ENCODE measurements at places on chromosomes 6 and 20.

- peak; percentile 68 for DNase-seq
Measured at GRCh38 chr6:35569011-35569461, 56.3 kb upstream of the TULP1 start.

- DNase-seq = no peak
Measured at GRCh38 chr6:165025040-165025439, 284.4 kb downstream of the C6orf118 start.

DNA sequence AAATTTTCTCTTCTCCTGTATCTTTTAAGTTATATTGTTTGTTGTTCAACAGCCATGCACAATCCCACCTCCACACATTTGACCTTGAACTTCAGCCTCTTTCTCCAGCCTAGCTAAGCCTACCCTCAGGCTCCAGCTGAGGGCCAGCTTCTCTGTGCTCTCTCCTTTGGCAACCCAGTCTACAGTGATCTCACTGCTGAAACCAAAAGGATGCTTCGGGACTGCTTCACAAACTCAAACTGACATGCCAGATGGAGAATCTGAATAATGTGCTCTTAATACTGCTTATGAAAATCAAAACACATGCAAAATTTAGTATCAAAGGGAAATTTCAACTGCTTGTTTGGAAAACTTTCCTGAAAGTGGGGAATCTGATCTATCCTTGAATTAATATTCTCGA is 16.1 kb upstream of the RIN2 start:
- no peak for DNase-seq

GRCh38 chr6:36912586-36912985 is 26.8 kb downstream of the C6orf89 start:
- DNase-seq = peak; percentile 81

GRCh38 chr6:37487591-37488380 is 11.9 kb downstream of the CCDC167 start:
- no peak for DNase-seq

DNA sequence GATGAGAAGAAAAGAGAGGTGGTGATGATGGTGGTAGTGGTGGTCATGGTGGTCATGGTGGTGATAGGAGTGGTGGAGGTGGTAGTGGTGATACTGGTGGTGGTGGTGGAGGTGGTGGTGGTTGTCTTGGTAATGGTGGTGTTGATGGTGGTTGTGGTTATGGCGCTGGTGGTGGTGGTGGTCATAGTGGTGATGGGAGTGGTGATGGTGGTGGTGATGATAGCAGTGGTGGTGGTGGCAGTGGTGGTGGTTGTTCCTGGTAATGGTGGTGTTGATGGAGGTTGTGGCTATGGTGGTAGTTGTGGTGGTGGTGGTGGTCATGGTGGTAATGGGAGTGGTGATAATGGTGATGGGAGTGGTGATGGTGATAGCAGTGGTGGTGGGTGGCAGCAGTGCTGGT is 36.8 kb downstream of the HAO1 start:
- no peak for DNase-seq

GRCh38 chr6:135379647-135380046 is 117.9 kb downstream of the AHI1 start:
- no peak for DNase-seq

GRCh38 chr6:167819576-167819975 is 7.1 kb upstream of the AFDN start:
- DNase-seq = no peak

DNA sequence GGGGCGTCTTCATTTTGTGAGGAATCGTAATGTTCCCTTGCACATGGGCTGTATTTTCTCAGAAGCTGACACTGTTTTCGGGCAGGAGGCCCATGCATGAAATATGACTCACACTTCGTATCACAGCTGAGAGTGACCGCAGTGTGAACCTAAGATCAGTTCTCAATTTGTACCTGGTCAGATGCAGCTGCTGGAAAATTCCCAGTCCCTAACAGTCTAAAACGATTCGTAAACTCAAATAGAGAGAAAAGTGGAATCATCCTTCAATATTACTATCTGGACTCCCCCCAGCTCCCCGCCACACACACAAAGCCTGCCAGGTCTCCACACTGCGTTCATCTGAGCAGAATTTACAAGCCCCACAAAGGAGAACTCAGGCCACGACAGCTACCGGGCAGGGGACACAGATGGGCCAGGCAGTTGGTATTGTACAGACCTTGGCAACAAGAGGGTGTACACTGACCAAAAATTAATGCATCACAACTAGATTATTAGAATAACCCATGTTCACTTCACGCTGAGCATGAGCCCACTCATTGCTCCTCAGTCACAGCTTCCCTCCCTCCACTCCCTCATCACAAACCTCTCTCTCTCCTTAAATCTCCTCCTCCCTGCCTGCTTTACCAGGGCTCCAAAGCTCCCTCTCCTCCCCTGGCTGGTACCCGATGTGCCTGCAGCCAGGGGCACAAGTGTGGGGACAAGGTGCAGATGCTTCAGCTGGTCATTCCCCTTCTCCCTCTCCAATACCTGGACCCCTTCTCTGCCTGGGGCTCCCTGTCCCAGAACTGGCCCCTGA is 488.4 kb downstream of the PREX1 start:
- DNase-seq = no peak

- no peak for DNase-seq
Measured at GRCh38 chr6:166393535-166393823, 10.7 kb upstream of the MPC1 start.

GRCh38 chr20:56359212-56360132 is 698 bp downstream of the FAM210B start:
- peak; percentile 30 for DNase-seq

GRCh38 chr6:114068116-114068515 is 97.2 kb upstream of the HDAC2 start:
- no peak for DNase-seq

DNA sequence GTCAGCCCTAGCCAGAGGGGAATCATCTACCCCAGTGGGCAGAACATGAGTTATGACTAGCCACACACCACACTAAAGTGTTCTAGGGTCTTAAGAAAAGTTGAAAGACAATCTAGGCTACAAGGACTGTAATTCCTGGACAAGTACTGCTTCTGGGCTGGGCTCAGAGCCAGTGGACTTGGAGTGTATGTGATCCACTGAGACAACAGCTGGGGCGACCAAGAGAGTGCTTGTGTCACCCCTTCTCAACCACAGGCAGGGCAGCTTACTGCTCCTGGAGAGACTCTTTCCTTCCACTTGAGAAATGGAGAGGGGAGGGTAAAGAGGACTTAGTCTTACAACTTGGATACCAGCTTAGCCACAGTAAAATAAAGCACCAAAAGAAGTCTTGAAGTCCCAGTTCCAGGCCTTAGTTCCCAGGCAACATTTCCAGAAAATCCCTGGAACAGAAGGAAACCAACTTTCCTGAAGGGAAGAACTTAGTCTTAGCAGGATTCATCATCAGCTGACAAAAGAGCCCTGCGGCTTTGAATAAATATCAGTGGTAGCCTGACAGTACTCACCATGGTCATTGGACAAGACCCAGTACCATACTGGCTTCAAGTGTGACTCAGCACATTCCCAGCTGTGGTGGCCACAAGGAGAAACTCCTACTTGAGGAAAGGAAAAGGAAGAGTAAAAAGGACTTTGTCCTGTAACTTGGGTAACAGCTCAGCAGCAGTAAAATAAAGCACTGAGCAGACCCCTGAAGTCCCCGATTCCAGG is 355.1 kb upstream of the ADGRB3 start:
- DNase-seq = no peak

GRCh38 chr20:38192323-38192885 is 27.3 kb upstream of the TGM2 start:
- DNase-seq = no peak

- DNase-seq = no peak
Measured at GRCh38 chr20:60581606-60582115, 623.4 kb downstream of the CDH26 start.

GRCh38 chr6:127566651-127567050 is 10.3 kb upstream of the C6orf58 start:
- DNase-seq = no peak

- DNase-seq = no peak
Measured at GRCh38 chr20:34990231-34990630, 34.6 kb downstream of the MYH7B start.

DNA sequence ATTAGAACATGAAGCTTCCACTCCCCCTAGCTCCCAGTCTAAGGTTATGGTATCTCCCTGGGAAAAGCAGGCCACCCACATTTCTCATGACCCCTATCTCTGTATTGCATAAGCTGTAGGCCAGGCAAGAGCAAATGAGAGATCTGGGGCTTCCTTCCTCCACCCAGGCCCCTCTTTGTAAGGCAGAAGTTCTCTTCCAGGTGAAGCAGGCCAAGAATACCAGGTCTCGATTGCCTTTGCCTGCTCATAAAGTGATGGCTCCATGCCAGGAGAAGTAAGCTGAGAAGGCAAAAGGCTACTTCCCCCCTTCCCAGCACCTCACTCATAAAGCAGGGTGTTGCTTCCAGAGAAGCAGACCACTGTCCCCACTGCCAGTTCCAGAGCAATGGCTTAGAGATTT is 144.1 kb upstream of the KCNK16 start:
- DNase-seq = no peak

DNA sequence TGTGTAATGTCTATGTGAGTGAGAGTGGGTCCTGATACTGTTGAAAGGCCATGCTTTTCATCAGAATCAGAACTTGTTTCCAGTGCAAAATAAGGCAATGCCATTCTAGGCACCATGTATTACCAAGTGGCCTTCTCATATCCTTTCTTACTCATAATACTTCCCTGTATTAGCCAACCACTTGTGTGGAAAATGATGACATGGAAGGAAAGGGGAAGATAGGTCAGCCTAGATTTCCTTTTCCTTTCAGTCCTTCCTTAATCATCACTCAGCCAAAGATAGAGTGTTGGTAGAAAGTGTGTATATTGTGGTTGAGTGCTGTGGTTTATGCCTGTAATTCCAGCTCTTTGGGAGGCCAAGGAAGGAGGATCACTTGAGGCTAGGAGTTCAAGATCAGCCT is 158.6 kb upstream of the PREP start:
- DNase-seq = no peak

GRCh38 chr6:1538810-1539478 is 70.8 kb upstream of the FOXC1 start:
- DNase-seq = no peak

DNA sequence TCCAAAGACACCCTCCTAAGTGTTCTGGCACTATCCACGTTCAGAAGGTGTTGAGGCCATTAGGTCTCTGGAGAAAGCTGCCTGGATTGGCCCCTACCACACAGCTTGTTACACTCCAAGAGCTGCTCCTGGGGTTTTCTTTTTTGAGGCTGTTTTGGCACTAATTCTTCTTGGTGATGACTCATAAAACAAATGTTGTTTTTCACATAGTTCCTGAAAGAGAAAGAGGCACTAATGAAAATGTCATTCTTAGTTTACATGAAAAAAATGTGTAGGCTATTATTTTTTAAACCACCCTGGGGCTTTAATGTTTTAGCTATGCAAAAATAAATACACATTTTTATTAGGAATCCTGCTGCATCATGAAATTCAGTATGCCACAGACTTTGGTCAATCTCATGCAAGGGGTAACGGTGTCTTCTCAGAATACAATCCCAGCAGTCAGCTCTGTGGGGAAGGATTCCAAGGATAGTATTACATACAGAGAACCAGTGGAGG is 38.1 kb downstream of the TBPL1 start:
- no peak for DNase-seq

DNA sequence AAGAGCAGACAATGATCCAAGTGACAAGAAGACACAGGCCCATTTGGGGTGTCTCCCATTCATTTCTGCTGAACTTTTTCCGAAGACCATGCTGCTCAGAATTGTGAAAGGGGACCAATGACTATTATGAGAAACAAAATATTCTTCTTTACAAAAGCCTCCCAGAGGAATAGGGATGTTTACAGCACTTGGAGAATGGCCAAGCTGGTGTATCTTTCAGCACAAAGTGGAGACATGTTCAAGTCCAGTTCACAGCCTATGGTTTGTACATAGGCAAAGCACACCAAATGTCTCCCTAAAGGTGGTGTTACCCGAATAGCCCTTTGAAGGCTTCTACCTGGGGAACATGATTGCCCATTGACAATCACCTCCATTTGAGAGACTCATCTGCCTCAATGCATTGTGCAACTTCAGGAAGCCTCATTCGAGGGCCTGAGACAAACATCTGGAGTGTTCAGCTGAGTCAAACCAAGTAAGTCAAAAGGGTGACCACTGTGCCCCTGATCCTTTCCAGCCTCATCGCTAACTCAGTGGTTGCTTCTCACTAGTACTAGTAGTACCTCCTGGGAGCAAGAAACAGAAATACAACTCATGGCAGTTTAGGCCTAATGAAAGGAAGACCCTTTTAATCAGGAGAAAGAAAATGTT is 451.0 kb upstream of the MARCKS start:
- DNase-seq = no peak

DNA sequence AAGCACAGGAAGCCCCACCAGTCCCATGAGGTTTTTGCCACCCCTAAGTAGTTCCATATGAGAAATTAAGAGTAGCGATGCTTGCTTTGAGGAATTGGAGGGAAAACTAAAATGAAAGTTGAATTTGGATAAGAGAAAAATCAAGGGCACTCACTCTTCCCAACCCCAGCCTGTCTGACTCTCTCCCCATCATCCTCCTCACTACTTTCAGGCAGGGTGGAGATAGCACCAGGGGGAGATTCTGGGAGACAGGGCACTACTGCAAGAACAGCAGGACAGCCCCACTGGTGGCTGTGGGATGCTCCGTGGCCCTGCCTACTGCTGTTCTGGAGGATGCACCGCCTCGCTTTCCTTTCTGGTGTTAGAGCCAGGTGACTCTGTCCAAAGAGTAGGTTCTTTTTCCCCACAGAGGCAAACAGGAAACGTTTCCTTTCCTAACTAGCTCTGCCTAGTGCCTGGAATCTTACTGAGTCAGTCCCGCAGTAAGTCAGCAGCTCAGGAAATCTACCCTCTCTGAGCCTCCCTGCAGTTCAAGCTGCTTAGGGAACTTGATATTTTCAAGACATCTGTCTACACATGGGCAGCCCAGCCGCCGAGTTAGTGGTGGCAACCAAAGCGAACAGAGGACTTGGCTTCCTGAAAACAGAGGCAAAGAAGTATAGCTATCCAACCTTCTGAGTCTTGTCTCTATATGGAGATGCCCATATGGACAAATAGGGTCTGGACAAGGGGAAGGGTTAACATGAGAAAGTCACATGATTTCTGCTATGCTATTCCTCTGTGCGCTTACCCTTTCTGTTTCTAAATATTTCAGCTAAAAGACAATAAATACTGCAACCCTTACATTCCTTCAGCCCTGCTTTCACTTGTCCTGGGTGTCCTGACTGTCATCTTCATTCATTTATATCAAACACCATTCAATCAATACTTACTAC is 11.4 kb downstream of the HLA-E start:
- no peak for DNase-seq

GRCh38 chr6:19205076-19205475 is 632.1 kb upstream of the ID4 start:
- no peak for DNase-seq

GRCh38 chr6:105087571-105088211 is 92.1 kb downstream of the POPDC3 start:
- no peak for DNase-seq

GRCh38 chr6:20056350-20056992 is 155.8 kb downstream of the MBOAT1 start:
- no peak for DNase-seq

GRCh38 chr20:44123874-44124535 is 63.0 kb downstream of the JPH2 start:
- no peak for DNase-seq
